Stimulated activated CD4-positive, alpha-beta T cell treated with anti-CD3 and anti-CD28 coated beads, Interleukin-4, amount 100 ng/mL, for 24 hours (primary cell): ENCODE measurements at places on chromosomes 6 and 20.

DNA sequence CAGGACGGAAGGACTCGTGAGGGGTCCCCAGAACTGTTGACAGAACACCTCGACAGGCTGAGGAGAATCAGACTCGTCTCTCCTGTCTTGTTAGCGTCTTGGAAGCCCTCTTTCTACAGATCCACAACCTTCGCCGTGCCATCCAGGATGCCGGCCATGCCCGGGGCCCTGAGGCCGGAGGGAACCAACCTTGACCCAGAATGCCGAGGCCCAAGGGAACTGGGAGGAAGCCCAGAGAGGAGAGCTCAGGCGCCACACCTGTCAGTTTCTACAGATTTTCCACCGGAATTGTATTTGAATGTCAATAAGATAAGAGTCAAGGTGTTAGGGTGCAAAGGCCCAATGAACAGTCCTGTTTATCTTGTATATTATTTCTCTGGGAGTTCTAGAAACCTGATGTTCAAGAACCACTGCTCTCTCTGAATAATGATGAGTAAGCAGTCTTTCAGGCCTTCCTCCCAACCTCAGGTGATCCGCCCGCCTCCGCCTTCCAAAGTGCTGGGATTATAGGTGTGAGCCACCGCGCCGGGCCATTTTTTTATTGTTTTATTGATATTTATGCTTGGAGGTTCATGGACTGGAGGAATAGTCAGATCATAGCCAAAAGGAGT, 799 bp upstream of the ME1 start:
- no peak for DNase-seq

DNA sequence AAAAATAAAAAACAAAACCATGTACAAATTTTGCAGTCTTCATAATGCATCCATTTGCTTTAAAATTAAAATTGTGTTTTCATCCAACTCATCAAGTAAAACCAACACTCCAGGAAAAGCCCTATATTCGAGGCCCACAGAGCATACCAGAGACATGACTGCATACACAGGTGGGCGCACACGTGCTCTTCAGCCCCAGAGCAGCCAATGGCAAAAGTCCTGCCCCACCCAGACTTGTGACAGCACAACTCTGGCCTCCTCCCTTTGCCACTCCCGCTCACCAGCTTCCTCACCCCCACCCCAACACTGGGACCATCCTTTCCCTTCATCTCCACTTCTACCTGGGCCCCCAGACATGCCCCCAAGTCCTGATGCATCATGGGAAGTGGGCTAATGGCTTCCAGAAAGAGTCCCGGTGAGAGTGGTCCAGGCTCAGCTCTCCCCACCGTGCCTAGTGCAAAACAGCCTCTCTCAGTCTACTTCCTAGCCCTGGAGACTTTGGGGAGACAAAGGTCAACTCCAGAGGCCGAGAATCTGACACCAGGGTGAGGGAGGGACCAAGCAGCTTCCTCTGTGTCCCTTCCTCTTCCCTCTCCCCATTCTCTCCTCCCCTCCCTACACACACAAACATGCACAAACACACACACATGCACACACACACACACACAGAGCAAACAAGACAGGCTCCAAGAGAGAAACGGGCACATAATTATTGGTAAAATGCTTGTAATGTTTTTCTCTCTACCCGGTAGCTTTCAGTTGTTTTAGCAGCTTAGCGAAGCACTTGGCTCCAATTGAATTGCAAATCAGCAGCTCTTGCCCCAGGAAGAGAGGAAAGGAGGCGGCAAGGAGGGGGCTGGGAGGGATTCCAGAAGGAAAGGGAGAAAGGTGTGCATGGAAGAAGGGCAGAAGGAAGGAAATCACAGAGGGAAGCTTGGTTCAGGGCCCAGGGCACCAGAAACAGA, 14.3 kb downstream of the GRM4 start:
- DNase-seq: no peak

DNA sequence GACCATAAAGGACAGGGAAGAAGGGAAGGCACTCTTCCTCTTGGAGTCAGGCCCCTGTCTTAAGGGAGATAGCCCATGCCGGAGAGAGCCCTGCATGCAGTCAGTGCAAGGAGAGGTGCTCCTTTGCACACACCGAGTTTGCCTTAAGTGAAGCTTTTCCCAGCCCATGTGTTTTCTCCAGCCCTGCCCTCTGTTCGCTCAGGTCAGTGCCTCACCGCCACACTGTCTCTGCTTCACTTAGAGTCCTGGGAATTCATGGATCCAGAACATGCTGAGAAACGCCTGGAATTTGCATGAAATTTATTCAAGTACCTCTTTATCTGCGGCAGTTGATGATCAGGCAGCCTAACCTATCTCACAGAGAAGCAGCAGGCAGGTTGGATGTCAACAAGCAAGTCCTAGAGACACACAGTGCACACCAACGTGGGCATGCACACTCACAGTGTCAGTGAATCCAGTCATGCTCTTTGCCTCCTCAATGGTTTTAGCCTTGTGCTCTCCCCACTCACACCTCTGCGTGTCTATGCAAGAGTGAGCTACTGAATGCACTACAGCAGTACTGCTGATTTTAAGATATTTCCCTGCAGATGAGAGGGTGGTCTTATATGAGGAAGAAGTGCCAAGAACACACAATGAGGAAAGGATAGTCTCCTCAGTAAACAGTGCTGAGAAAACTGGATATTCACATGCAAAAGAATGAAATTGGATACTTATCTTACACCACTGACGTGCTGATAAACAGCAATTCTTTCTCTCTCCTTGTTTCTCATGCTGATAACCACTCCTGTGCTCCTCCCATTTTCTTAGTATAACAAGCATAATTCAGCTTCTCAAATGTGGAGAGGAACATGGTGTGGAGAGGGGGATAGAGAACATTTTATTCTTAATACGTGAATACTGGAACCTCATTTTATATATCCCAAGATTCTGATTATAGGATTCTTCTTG, 295.1 kb upstream of the CDYL start:
- no peak for DNase-seq

GRCh38 chr6:7341989-7342742, 29.2 kb upstream of the SSR1 start:
- DNase-seq: no peak

- no peak for DNase-seq
Observed at GRCh38 chr6:103107985-103108384, 1714.5 kb downstream of the GRIK2 start.

DNA sequence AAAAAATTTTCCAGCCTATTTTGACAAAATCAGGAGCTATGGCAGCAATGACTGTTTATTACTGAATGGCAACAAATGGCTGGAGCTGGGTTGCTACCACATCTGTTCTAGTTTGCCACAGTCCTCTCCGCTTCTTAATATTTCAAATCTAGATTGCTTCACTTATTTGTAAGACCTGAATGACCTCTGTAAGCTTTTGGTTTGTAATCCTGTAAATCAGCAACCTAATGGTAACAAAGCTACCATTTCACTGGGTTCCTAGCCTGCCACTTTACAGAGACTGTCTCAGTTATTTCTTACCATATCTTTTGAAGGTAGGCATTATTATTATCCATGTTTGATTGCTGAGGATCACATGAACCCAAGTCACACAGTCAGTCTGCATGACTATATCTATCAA, 15.4 kb downstream of the ZNFX1 start:
- no peak for DNase-seq

GRCh38 chr6:20744911-20745557, 210.8 kb downstream of the CDKAL1 start:
- DNase-seq: no peak

- DNase-seq: no peak
Observed at GRCh38 chr6:106122938-106123656, 37.0 kb downstream of the PRDM1 start.

- DNase-seq: no peak
Observed at GRCh38 chr6:4676016-4676415, 100.2 kb upstream of the CDYL start.

GRCh38 chr6:79170959-79171358, 63.5 kb downstream of the HMGN3 start:
- no peak for DNase-seq

DNA sequence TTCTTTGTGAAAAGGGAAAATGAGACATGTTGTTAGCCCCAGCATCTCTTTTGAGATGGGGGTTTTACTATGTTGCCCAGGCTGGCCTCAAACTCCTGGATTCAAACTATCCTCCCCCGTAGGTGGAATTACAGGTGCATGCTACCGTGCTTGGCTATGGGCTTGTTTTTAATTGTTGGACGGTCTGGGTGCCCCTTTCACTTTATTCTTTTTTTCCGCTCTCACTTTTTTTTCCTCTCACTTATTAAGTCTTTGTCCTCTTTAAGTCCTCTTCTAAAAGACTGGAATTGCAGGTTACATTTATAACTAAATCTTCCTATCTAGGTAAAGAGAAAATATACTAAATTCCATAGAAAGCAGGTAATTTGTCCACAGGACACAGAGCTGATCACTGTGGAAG, 18.8 kb upstream of the PRDM13 start:
- DNase-seq: no peak

- peak; percentile 65 for DNase-seq
Observed at GRCh38 chr6:37433657-37434271, 743 bp downstream of the CMTR1 start.

DNA sequence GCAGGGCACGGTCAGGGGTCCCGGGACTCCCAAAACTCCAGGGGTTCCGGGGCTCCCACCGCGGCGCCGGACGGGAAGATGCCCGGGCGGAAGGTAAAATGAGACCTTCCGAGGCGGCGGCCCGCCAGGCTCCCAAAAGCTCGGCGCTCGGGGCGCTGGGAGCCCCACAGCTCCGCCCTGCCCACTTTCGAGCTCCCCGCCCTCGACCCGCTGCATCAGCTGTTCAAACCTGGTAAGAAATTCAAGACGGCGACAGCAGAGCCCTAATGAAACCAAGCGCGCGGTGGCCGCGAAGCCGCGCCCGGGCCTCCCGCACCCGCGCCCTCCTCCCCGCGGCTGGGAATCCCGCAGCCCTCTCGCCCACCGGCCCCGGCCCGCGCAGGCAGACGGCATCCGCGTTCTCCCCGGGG, 369 bp downstream of the SLC4A11 start:
- peak; percentile 46 for DNase-seq

- no peak for DNase-seq
Observed at GRCh38 chr20:46359233-46359751, 47.1 kb downstream of the ELMO2 start.

DNA sequence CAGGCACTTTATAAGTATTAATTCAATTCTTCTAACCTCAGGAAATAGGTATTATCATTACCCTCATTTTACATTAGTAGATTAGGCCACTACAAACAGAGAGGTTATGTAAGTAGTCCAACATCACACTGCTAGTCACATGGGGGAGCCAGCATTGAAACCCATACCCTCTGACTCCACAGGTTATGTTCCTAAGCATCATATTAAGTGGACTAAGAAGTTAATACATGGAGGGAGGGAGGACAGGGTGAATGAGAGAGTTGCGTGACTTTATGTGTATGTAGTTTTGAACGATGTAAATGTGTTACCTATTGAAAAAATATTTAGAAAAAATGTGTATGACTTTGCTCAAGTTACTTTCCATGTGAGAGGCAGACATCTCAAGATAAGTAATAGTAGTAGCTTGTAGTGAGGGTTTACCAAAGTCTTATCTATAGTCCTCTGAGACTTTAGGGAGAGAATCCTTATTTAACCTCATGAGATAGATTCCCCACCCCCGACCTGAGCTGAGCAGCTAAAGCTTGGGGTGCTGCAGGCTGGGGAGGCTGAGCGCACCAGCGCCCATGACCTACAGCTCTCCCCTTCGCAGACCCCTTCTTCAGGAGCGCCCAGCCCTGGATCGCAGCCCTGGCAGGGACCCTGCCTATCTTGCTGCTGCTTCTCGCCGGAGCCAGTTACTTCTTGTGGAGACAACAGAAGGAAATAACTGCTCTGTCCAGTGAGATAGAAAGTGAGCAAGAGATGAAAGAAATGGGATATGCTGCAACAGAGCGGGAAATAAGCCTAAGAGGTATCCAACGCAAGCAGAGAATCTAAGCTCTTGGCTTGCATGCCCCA, 7.5 kb downstream of the BTN3A2 start:
- no peak for DNase-seq

GRCh38 chr20:48246061-48246790, 460.9 kb upstream of the SULF2 start:
- no peak for DNase-seq

GRCh38 chr6:108883172-108883571, 35.0 kb downstream of the ARMC2 start:
- no peak for DNase-seq

DNA sequence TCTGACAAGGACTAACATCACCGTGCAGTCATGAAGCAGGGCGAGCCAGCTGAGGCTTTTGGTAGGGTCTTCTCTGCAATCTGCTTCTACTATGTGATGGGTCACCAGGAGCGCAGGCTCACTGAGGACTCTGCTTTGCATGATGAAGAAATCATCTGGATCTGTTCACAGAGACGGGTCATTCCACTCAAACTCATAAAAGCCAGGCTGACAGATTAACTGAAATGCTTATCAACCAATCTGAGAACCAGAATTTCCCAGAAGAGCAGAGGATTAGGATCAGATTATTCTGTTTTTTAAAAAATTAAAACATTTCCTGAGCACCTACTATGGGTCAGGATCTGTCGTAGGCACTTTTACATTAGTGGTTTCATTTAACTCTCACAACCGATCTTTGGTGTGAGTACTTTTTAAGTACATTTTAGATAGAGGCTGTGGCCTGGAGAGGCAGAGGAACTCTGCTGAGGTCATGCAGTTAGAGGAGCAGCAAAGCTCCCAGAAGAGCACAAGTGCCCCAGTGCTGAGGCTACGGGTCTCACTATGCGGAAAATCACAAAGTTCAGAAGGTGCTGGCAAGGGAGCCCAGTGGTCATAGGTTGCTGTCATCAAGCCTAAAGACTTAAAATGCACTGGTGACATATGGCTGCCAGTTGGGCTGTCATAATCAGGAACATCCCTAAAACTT, 109.1 kb downstream of the BACH2 start:
- DNase-seq: no peak

GRCh38 chr6:105045526-105045925, 88.6 kb downstream of the LIN28B start:
- no peak for DNase-seq

- DNase-seq: peak; percentile 67
Observed at GRCh38 chr6:45922728-45923351, 92.8 kb downstream of the CLIC5 start.

DNA sequence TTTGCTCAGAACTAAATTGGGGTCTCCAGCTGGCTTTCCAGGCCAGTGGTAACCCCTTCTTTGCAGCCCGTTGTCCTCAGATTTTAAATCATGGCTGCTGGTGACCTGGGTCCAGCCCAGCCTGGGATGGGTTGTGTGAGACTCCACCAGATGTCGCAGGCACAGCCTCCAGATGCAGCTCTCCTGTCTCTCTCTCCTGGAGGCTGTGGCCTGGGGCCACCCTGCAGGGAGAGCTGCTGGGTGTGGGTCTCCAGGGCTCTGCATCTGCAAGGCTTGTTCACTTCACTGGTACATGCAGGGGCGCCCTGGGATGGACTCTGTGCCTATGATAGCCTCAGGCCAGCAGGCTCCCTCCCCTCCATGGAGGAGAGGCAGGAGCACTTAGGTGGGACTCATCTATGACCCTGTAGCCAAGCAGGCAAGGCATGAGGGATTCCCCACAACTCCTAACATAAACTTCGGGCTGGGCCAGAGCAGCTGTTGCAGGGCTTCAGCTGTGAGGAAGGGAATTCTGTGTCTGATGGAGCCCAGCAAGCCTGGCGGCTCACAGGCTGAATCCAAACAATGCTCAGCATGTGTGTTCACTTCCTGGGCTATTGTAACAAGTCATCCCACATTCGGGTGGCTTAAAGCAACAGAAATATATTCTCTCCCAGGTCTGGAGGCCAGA, 94.7 kb upstream of the NXT1 start:
- DNase-seq: no peak
